ENCODE measurements at places on chromosomes 7 and 10. TPM values are rescaled to one million over a fixed set of nuclear protein-coding genes. Genes with fewer than 3 reads are reported as not detected.

GRCh38 chr7:2886900-2887299 lies 42.8 kb upstream of the GNA12 start:
- peak; percentile 60 for DNase-seq
- H3K4me3 ChIP-seq = no peak overlapping the region
- peaks cover 2% of the 10 kb centered on the region for H3K4me1 ChIP-seq
- H3K27ac ChIP-seq = no peak overlapping the region

GRCh38 chr7:115822380-115822779 lies 208.2 kb downstream of the TFEC start:
- no peaks in the 10 kb centered on the region for H3K27me3 ChIP-seq
- H3K4me1 ChIP-seq = no peaks in the 10 kb centered on the region
- no peak overlapping the region for H3K27ac ChIP-seq

GRCh38 chr10:103147645-103148044 lies 45.4 kb downstream of the NT5C2 start:
- H3K36me3 ChIP-seq = peaks cover 2% of the 10 kb centered on the region
- H3K4me3 ChIP-seq = no peak overlapping the region
- no peaks in the 10 kb centered on the region for H3K27me3 ChIP-seq
- no peak overlapping the region for H3K27ac ChIP-seq

GRCh38 chr10:98128802-98129201 lies 5.7 kb upstream of the R3HCC1L start:
- no peak for DNase-seq
- no peak overlapping the region for H3K27ac ChIP-seq
- peaks cover 12% of the 10 kb centered on the region for H3K4me1 ChIP-seq
- peaks cover 14% of the 10 kb centered on the region for H3K27me3 ChIP-seq
- H3K36me3 ChIP-seq = peaks cover 6% of the 10 kb centered on the region

DNA sequence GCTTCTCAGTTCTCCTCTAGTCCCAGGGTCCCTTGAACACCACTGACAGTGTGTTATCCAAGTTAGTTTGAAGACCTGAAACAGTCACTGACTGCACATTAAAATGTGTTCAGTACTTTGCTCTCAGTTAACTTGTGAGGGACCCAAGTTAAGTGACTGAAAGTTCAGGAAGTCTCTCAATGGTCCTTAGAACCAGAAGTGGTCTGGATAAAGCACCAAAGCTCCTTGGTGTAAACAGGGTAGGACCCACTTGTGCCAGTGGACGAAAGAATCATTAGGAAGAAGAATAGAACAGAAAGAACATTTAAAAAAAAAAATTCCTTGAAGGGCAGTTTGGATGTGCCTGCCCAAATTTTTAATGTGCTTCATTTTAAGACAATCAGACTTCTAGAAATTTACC lies 45.1 kb downstream of the NOD1 start:
- DNase-seq = no peak
- no peak overlapping the region for H3K4me3 ChIP-seq
- peaks cover 3% of the 10 kb centered on the region for H3K4me1 ChIP-seq
- H3K27me3 ChIP-seq = no peaks in the 10 kb centered on the region

GRCh38 chr10:124044143-124044862 lies 49.1 kb downstream of the CHST15 start:
- H3K4me1 ChIP-seq = peaks cover 5% of the 10 kb centered on the region
- no peaks in the 10 kb centered on the region for H3K36me3 ChIP-seq
- DNase-seq = no peak
- no peak overlapping the region for H3K27ac ChIP-seq
- H3K4me3 ChIP-seq = no peak overlapping the region
- H3K27me3 ChIP-seq = peaks cover 23% of the 10 kb centered on the region

DNA sequence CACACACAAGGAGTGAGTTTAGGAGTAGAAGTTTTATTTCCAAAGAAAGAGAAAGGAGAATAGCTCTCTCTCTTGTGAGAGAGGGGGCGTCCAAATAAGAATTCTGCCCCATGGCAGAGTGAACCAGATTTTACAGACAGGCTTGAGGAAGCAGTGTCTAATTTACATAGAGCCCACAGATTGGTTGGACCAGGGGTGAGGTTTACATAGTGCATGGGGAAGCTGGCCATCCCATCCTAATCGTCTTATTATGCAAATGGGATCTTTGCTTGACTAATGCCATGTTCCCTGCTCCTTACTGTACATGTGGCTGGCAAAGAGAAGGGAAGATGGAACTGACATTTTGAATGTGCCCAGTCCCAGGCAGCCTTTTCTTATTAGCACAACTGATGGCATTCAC lies 60.0 kb upstream of the ACSM6 start:
- H3K27me3 ChIP-seq = no peaks in the 10 kb centered on the region
- no peaks in the 10 kb centered on the region for H3K36me3 ChIP-seq
- H3K27ac ChIP-seq = no peak overlapping the region

GRCh38 chr10:29617880-29618340 lies 16.9 kb downstream of the SVIL start:
- no peak overlapping the region for H3K27ac ChIP-seq
- H3K4me3 ChIP-seq = no peak overlapping the region
- H3K36me3 ChIP-seq = peaks cover 5% of the 10 kb centered on the region
- H3K4me1 ChIP-seq = peaks cover 5% of the 10 kb centered on the region
- no peak for DNase-seq

- no peak overlapping the region for H3K4me3 ChIP-seq
- H3K36me3 ChIP-seq = no peaks in the 10 kb centered on the region
- H3K27ac ChIP-seq = no peak overlapping the region
- no peaks in the 10 kb centered on the region for H3K27me3 ChIP-seq
- H3K4me1 ChIP-seq = no peaks in the 10 kb centered on the region
- no peak for DNase-seq
Measured at GRCh38 chr7:27846388-27846787, 106.4 kb downstream of the TAX1BP1 start.

- H3K36me3 ChIP-seq = no peaks in the 10 kb centered on the region
- no peaks in the 10 kb centered on the region for H3K27me3 ChIP-seq
- DNase-seq = no peak
- H3K27ac ChIP-seq = no peak overlapping the region
Measured at GRCh38 chr10:20890009-20890408, 7.1 kb downstream of the NEBL start.

DNA sequence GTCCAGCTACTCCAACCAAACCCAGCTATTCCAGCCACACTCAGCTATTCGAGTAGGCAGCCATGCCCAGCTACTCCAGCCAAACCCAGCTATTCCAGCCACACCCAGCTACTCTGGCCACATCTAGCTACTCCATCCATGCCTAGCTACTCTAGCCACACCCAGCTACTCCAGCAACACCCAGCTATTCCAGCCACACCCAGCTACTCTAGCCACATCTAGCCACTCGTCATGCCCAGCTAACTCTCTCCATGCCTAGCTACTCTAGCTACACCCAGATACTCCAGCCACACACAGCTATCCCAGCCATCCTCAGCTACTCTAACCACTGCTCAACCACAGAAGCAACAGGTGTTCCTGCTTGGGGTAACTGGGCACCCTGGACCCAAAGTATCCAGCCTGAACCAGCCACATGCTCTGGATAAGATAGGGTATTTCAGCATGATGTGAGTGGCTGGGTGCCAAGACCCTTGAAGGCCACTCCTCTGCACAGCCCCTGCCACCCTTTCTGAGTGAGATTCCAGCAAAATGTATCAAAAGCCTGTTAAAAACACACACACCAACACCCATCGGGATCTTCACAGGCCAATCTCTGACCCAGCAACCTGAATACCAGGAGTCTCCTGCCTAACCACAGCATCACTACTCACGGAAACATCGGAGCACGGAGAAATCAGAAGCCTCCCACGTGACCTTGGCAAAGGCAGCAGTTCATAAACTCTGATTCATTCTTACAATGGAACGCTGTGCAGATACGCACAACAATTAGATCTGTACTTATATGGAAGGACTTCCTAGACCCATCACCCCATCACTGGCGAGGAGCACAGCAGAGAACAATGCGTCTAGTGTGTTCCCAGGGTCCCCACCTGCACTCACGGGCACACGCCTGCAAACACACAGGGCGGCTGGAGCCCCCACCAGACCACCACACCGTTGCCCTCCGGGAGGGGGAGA lies 51.8 kb upstream of the DNAAF5 start:
- DNase-seq = no peak
- H3K4me3 ChIP-seq = no peak overlapping the region
- H3K4me1 ChIP-seq = no peaks in the 10 kb centered on the region
- no peaks in the 10 kb centered on the region for H3K27me3 ChIP-seq
- H3K27ac ChIP-seq = no peak overlapping the region

DNA sequence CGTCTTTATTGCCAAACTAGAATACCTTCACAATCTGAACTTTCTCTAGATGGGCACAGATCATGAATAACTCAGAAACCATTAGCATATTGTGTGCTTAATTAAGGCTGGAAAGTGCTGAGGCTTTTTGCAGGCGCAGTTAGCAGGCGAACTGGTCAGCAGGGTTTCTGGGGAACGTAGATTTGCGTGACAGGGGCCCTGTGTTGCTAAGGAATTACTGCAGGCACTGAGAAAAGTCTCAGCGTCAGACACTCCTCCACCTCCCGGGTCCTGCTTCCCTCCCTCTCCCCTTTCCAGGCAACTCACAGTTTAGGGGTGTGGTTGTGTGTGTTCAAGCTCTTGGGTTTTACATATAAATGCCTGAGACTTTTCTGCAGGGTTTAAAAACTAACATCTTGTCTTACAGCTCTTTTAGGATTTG lies 2.2 kb downstream of the MAP3K8 start:
- no peak for DNase-seq
- peaks cover 35% of the 10 kb centered on the region for H3K36me3 ChIP-seq
- peak overlapping the region; percentile 89 for H3K4me3 ChIP-seq
- H3K27me3 ChIP-seq = peaks cover 4% of the 10 kb centered on the region
- H3K27ac ChIP-seq = peak overlapping the region; percentile 54

- no peak for DNase-seq
- H3K4me3 ChIP-seq = no peak overlapping the region
- H3K36me3 ChIP-seq = peaks cover 7% of the 10 kb centered on the region
- H3K4me1 ChIP-seq = peaks cover 22% of the 10 kb centered on the region
Measured at GRCh38 chr7:75876126-75876881, 2.5 kb upstream of the RHBDD2 start.

DNA sequence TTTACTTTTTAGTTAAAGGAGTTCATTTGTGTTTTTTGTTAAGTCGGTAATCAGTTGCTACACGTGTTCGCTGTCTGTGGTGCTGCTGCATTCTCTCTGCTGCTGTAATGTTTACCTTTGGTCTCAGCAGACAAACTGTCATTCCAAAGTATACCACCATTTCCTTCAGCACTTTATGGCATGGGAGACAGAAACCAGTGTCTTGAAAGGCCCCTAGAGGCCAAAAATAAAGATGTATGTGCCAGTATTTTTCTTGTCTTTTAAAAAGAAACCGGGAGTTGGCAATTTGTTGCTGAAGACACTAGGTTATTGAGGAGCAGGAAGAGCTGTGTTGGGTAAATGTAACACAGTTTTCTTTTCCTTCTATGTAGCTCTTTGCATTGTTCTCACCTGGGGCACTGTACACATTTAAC lies 24.1 kb downstream of the ZNF92 start:
- H3K4me1 ChIP-seq = no peaks in the 10 kb centered on the region
- H3K27me3 ChIP-seq = no peaks in the 10 kb centered on the region
- no peak overlapping the region for H3K4me3 ChIP-seq
- no peak overlapping the region for H3K27ac ChIP-seq
- peaks cover 80% of the 10 kb centered on the region for H3K36me3 ChIP-seq
- no peak for DNase-seq

CPN1 gene
- total RNA-seq = not detected

TFEC gene
- total RNA-seq = 0.16 TPM

PANK1 gene
- 2.0 TPM for total RNA-seq

SRGN gene
- total RNA-seq = 278 TPM

SLC26A5 gene
- not detected for total RNA-seq

OR13A1 gene
- not detected for total RNA-seq

MRLN gene
- not detected for total RNA-seq

All from activated naive CD8-positive, alpha-beta T cell treated with anti-CD3 and anti-CD28 coated beads for 36 hours (primary cell).